Activated gamma-delta T cell treated with Interleukin-2 at 50 U/mL for 16 hours (primary cell): ENCODE measurements at places on chromosomes 6 and 20.
A peak's percentile ranks its signal among the peaks of the same experiment; 100 is the strongest.

- no peak for DNase-seq
These were observed 17.0 kb downstream of the PHF20 start for GRCh38 chr20:35788796-35789195.

DNA sequence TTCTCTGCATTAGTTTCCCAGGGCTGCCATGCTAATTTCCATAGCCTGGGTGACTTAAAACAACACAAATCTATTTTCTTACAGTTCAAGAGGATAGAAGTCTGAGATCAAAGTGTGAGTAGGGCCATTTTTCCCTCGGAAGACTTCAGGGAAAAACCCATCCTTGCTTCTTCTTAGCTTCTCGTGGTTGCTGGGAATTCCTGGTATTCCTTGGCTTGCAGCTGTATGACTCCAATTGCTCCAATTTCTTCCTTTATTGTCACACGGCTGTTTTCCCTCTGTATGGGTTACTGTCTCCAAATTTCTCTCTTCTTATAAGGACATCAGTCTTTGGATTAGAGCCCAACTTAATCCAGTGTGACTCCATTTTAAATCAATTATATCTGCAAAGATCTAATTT is 128.4 kb upstream of the JAG1 start:
- no peak for DNase-seq

GRCh38 chr20:3705491-3705969 is 6.9 kb downstream of the SIGLEC1 start:
- no peak for DNase-seq

GRCh38 chr6:25278914-25279747 is at the start of gene CARMIL1:
TSS of gene CARMIL1 (plus strand) at chr6:25279374. CDS start at chr6:25279796, 422 bp downstream.
- DNase-seq: peak; percentile 53

DNA sequence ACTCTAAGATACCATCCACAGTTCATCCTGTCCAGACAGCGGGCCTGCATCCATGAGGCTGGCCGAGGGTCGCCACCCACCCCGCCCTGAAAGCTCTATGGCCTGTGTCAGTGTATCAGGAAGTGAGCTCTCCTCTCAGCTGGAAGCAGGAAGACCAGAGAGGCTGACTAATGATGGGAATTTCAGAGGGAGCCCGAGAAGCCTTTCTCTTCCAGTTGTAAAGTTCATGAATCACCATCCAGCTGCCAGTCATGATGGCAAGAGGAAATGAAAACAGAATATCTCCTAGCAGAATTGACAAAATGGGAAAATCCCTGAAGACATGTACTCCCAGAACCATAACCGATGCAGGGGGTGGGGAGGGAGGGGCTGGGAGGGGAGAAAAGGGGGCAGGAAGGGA is 109.6 kb upstream of the RPS6KA2 start:
- no peak for DNase-seq

- DNase-seq: no peak
These were observed 217.3 kb upstream of the RREB1 start for GRCh38 chr6:6890400-6890858.

DNA sequence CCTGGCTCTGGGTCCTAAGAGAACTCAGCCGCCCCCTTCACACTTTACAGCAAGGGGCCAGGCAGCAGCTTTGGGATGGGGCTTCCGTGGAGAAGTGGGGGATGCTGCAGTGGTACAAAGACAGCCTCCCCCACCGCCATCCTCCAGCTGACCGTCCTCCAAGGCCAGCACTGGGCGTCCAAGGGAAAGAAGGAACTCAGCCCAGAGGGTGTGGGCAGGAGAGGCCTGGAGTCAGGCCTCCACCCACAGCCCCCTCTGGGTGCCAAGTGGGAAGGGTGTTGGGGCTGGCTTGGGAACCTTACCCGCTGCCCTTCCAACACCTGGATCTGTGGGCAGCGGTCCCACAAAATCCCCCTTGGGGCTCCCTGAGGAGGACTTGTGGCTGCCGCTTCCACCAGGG is 13.1 kb downstream of the STMN3 start:
- no peak for DNase-seq

- DNase-seq: no peak
These were observed 33.9 kb upstream of the PRSS16 start for GRCh38 chr6:27213544-27214125.

DNA sequence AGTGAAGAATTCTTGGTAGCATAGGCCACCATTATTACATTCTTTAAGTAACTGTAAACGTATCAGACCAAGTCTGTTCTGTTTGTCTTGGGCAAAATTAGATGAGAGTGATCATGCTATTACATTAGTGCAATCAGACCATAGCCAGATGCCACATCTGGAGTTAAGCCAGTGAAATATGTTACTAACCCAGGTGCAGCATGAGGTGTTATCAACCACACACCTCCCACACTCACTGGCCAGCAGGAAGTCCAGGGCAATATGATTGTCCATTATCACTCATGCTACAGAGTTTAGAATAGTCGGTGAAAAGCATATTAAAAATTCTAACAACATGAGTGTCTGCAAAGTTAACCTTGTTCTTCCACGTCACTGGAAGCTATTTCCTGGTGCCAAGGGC is 174.7 kb upstream of the PROKR2 start:
- DNase-seq: no peak

- no peak for DNase-seq
These were observed 100.9 kb downstream of the PPP1R14C start for GRCh38 chr6:150243620-150244314.

DNA sequence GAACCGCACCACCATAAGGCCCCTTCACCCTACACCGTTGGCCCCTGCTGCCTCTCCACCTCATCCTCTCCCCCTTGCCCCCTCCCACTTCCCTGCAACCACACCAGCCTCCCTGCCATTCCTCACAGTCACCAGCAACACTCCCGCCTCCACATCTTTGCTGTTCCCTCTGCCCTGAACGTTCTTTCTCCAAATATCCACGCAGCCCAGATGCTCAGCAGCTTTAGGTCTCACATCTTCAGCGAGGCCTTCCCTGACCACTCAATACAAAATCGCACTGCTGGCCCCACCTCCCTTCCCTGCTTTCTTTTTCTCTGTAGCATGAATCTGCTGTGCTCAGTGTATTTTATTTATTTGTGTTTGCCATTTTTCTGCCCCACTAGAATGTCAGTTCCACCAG is 20.5 kb downstream of the ITPR3 start:
- DNase-seq: no peak

DNA sequence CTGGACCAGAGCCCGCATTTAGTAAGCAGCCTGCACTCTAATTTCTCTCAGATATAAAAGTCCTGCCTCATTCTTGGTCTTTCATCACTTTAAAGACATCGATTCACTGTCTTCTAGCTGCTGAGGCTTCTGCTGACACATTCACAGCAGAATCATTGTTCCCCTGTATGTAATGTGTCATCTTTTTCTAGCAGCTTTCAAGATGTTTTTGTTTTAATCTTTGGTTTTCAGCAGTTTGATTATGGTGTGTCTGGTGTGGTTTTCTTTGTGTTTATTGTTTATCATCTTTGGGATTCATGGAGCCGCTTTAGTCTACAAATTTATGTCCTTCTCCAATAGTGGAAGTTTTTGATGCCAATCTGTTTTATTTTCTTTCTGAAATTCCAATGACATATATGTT is 157.3 kb upstream of the STMND1 start:
- no peak for DNase-seq

DNA sequence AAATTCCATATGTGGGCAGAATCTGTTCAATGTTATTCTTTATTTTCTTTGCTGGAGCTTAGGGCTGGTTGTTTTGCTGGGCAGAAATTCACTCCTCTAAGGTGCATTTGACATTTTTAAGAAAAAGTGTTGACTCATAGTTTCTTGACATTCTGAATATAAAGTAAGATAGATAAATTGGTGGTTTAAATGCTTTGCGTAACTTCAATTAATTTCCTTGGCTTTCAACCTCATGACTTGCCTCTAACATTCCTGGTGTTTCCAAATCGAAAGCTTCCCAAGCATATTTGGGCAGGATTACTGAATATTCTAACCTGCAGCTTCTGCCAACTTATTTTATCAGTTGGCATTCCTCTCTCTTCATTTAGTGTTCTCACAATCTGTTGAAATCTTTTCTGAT is 718.7 kb upstream of the ADGRB3 start:
- no peak for DNase-seq

DNA sequence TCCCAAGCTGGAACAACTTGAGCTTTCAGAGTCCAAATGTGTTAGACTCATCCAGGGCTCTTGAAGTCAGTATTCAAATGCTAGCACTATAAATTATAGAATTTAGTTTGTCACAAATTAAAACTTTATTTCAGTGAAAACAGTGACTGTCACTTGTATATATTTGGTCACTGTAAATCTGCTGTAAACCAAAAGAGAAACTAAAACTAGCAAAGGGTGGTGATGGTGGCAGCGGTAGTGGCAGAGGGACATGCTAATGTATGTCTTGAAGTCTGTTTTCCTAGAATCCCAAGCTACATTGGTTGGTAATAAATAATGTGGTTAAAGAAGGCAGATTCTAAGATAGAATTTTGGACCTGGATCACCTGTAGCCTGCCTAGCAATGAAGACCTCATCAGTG is 140.4 kb upstream of the CENPW start:
- no peak for DNase-seq
